ENCODE measurements at places on chromosomes 11 and 22. TPM values are rescaled to one million over a fixed set of nuclear protein-coding genes. Genes with fewer than 3 reads are reported as not detected.

The ASPHD2 gene
- total RNA-seq = 1.4 TPM

The OR4D5 gene
- total RNA-seq = 0.77 TPM

The C11orf86 gene
- 3.4 TPM for total RNA-seq

The ABCG4 gene
- not detected for total RNA-seq

The UPK2 gene
- 2.2 TPM for total RNA-seq

The MORC2 gene
- total RNA-seq = 24.0 TPM

The LYVE1 gene
- 9.1 TPM for total RNA-seq

The ART1 gene
- not detected for total RNA-seq

DNA sequence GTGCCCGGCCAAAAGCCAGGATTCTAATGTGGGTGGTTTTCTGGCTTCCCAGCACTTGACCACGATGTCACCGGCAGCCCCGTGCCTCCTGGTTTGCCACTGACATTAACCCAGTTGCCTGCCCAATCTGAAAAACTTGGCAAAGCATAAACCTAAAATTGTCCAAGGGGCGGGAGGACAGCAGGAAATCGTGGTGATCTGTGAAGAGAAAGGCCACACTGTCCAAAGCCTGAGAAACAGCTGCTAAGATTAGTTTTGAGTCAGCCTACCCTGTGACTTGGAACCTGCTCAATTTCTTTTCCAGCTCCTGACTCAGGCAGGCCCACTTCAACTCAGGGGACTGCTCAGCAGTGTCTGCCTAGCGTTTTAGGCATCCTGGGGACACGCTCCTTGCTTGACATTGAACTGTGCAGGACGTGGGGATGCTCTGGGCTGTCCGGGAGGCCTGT, 8.2 kb upstream of the F2 start:
- no peaks in the 10 kb centered on the region for H3K4me1 ChIP-seq
- no peaks in the 10 kb centered on the region for H3K27me3 ChIP-seq
- H3K27ac ChIP-seq = peak overlapping the region; percentile 51
- DNase-seq = no peak
- no peaks in the 10 kb centered on the region for H3K36me3 ChIP-seq
- H3K4me3 ChIP-seq = no peak overlapping the region

- H3K27me3 ChIP-seq = no peaks in the 10 kb centered on the region
- no peaks in the 10 kb centered on the region for H3K4me1 ChIP-seq
- no peak for DNase-seq
- no peak overlapping the region for H3K4me3 ChIP-seq
- H3K36me3 ChIP-seq = no peaks in the 10 kb centered on the region
Measured at GRCh38 chr22:28115426-28115825, 196.4 kb upstream of the PITPNB start.

GRCh38 chr22:29720811-29721323, 1.1 kb downstream of the CABP7 start:
- DNase-seq = no peak
- no peak overlapping the region for H3K27ac ChIP-seq
- peaks cover 47% of the 10 kb centered on the region for H3K27me3 ChIP-seq
- H3K36me3 ChIP-seq = no peaks in the 10 kb centered on the region
- H3K4me3 ChIP-seq = no peak overlapping the region

- H3K27ac ChIP-seq = no peak overlapping the region
- no peak overlapping the region for H3K4me3 ChIP-seq
- no peaks in the 10 kb centered on the region for H3K27me3 ChIP-seq
- no peaks in the 10 kb centered on the region for H3K4me1 ChIP-seq
- DNase-seq = no peak
Measured at GRCh38 chr11:70127653-70128434, 49.7 kb downstream of the ANO1 start.

DNA sequence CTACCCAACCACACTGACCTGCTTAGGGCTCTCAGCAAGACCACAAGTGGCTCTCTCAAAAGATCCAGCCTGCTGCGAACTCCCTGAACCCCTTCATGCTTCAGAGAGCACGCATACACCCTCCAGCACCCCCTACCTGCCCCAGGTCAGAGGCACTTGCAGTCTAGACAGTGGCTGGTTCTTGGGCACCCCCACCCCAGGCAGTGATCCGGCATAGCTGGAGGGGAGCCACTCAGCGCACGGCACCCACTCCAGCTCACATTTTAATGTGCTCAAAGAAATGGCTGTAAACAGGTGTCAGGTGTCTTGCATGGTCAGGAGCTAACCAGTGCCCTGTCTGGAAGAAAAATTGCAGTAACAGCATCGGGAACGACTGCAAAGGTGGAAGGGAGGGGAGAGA, 140.8 kb downstream of the PKNOX2 start:
- H3K4me3 ChIP-seq = no peak overlapping the region
- no peak overlapping the region for H3K27ac ChIP-seq
- H3K27me3 ChIP-seq = no peaks in the 10 kb centered on the region
- H3K36me3 ChIP-seq = no peaks in the 10 kb centered on the region
- H3K4me1 ChIP-seq = peaks cover 15% of the 10 kb centered on the region

DNA sequence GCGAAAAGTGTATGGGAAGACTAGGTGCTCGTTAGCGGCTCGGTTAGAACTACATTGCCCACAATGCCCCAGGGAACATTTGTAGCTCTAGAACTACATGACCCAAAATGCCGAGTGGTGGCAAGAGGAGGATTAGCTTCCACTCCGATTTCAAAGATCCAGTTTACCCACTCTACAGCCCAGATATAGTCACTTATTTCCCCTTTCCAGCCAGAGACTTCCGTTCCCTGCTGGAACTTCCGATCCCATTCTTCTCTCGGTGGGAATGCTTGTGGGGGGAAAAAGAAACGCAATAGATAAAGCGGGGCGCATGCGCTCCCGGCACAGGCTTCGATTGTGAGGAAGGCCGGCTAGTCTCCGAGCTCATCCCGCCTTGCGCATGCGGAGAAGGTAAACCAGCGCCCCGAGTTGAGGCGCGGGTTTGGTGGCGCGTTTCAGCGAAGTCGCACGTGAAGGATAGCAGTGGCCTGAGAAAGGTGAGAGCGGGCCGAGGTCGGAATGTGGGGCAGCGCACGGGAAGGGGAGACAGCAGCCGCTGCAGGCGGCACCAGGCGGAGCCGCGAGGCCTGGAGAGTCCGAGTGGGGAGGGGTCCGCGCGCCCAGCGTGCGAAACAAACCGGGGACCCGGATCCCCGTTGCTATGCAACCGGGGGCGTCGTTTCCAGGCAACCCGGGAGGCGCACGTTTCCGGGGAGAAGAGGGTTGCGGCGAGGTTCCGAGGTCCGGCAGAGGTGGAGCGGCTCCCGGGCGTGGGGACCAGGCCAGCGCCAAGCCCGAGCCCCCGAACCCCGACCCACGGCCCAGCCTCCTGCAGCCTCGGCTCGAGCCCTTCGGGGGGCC, at the start of gene TMEM109:
Gene TMEM109 (plus strand): TSS at position 366 of the 840 bp plus-strand sequence. CDS start 5,536 bp downstream, outside the sequence.
- no peaks in the 10 kb centered on the region for H3K27me3 ChIP-seq
- H3K36me3 ChIP-seq = no peaks in the 10 kb centered on the region
- H3K27ac ChIP-seq = peak within 1 kb of the TSS; percentile 92
- peak within 1 kb of the TSS; percentile 53 for H3K4me3 ChIP-seq

- H3K27ac ChIP-seq = no peak overlapping the region
- H3K27me3 ChIP-seq = no peaks in the 10 kb centered on the region
- H3K36me3 ChIP-seq = no peaks in the 10 kb centered on the region
- H3K4me3 ChIP-seq = no peak overlapping the region
- no peak for DNase-seq
Measured at GRCh38 chr22:49694462-49695260, 133.0 kb downstream of the BRD1 start.

- H3K36me3 ChIP-seq = no peaks in the 10 kb centered on the region
- no peak overlapping the region for H3K4me3 ChIP-seq
- H3K27me3 ChIP-seq = peaks cover 4% of the 10 kb centered on the region
- peak; percentile 79 for DNase-seq
- no peaks in the 10 kb centered on the region for H3K4me1 ChIP-seq
- no peak overlapping the region for H3K27ac ChIP-seq
Measured at GRCh38 chr11:123577081-123577598, 77.3 kb downstream of the SCN3B start.

- no peaks in the 10 kb centered on the region for H3K4me1 ChIP-seq
- no peaks in the 10 kb centered on the region for H3K27me3 ChIP-seq
- H3K27ac ChIP-seq = no peak overlapping the region
- no peak for DNase-seq
- no peak overlapping the region for H3K4me3 ChIP-seq
- H3K36me3 ChIP-seq = no peaks in the 10 kb centered on the region
Measured at GRCh38 chr11:21807350-21807749, 385.5 kb upstream of the ANO5 start.

GRCh38 chr11:70144262-70144661, 58.8 kb upstream of the FADD start:
- H3K4me3 ChIP-seq = no peak overlapping the region
- no peak for DNase-seq
- H3K27ac ChIP-seq = no peak overlapping the region
- H3K36me3 ChIP-seq = no peaks in the 10 kb centered on the region
- peaks cover 7% of the 10 kb centered on the region for H3K27me3 ChIP-seq

DNA sequence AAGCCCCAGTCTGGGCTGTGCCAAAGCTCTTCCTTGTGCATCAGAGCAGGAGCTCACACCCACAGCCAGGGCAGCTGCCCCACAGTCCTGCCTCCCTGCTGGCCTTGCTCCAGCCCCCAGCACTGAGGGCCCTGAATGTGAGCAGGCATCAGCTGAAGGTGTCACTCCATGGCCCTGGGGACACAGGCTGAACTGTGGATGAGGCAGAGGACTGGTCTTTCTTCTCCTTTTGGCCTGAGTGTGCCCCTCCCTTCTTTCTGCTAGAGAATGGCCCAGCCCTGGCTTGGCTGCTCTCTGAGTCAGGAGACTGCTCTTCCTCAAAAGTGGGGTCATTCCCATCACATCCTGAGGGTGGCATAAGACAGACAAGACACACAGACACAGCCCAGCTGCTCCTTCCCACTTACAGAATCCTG, 16.2 kb downstream of the OTOG start:
- no peaks in the 10 kb centered on the region for H3K4me1 ChIP-seq
- no peak overlapping the region for H3K27ac ChIP-seq
- no peaks in the 10 kb centered on the region for H3K36me3 ChIP-seq
- no peak overlapping the region for H3K4me3 ChIP-seq
- no peak for DNase-seq

GRCh38 chr11:70734379-70734778, 336.1 kb downstream of the CTTN start:
- DNase-seq = no peak
- no peak overlapping the region for H3K27ac ChIP-seq
- H3K4me1 ChIP-seq = no peaks in the 10 kb centered on the region
- H3K4me3 ChIP-seq = no peak overlapping the region

DNA sequence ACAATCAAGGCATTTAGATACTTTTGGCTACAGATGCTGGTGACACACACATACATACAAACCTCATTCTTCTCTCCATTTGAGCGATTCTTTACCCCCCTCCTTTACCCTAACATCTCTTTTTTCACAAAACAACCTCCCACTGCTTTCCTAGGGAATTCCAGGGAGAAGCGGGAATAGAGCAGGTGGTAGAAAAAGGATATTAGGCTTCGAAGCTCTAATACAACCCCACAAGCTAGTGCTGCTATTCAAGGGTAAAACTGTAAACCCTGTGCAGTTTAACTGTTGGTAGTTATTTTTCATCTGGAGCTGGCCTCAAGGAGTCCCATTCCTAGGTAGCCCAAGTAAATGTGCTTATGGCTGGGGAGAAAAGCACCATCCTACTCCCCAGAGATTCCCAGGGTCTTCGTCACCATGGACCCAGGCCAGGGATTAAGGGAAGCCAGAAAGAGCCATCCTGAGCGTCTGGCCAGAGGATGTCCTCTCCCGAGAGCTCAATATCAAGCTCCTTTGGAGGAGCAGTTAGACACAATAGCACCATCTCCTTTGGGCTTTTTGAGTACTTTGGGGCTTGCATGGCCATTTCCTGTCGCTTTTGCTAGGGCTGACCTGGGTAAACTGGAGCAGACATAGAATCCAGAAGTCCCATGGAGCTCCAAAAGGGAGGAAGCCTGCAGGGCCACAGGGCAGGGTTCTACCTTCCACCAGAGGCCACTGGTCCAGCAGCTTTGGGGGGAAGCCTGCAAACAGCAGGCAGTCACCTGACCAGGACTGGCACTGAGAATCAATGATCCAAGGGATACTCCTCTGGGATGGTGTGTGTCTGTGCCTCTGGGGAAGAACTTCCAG, 3.1 kb downstream of the MAML2 start:
- DNase-seq = no peak
- H3K4me3 ChIP-seq = peak overlapping the region; percentile 8
- H3K27me3 ChIP-seq = no peaks in the 10 kb centered on the region
- H3K27ac ChIP-seq = peak overlapping the region; percentile 92
- no peaks in the 10 kb centered on the region for H3K36me3 ChIP-seq

GRCh38 chr11:95082576-95083001, 7.1 kb upstream of the ENDOD1 start:
- H3K27ac ChIP-seq = no peak overlapping the region
- H3K36me3 ChIP-seq = no peaks in the 10 kb centered on the region
- H3K4me1 ChIP-seq = no peaks in the 10 kb centered on the region
- no peak for DNase-seq
- no peak overlapping the region for H3K4me3 ChIP-seq

GRCh38 chr11:1889224-1889930, 2.3 kb downstream of the PRR33 start:
- no peaks in the 10 kb centered on the region for H3K36me3 ChIP-seq
- DNase-seq = no peak

DNA sequence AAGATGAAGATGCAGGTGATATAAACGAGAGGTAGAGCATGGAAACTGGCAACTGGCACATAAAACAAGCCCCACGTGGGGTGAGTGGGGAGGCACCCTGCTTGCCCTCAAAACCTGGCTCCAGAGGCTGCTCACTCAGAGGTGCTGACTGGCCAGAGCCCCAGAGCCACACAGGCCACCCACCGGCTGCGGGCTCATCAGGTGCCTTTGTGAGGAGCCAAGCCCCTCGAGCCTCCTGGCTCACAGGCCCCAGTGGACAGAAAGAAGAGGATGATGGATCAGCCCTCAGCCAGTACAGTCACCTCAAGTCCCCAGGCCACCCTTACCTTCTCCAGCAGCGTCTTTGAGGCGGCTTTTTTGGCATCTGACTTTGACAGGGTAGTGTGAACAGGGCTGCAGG, 6.2 kb downstream of the CHID1 start:
- H3K36me3 ChIP-seq = no peaks in the 10 kb centered on the region
- H3K4me3 ChIP-seq = no peak overlapping the region
- H3K4me1 ChIP-seq = no peaks in the 10 kb centered on the region
- no peak overlapping the region for H3K27ac ChIP-seq
- H3K27me3 ChIP-seq = no peaks in the 10 kb centered on the region
- no peak for DNase-seq

GRCh38 chr11:120255519-120255866, 15.6 kb downstream of the POU2F3 start:
- peaks cover 57% of the 10 kb centered on the region for H3K27me3 ChIP-seq
- DNase-seq = no peak
- no peaks in the 10 kb centered on the region for H3K4me1 ChIP-seq
- no peak overlapping the region for H3K27ac ChIP-seq
- no peak overlapping the region for H3K4me3 ChIP-seq

Data from hepatocyte (in vitro differentiated cells).